ENCODE measurements at places on chromosomes 16 and 17. TPM values are rescaled to one million over a fixed set of nuclear protein-coding genes. Genes with fewer than 3 reads are reported as not detected.

The IL34 gene
- polyA plus RNA-seq, result 3.1 TPM

The ZDHHC1 gene
- polyA plus RNA-seq, result 1.4 TPM

GRCh38 chr16:4500272-4500671 is 24.1 kb downstream of the HMOX2 start:
- no peak for DNase-seq

DNA sequence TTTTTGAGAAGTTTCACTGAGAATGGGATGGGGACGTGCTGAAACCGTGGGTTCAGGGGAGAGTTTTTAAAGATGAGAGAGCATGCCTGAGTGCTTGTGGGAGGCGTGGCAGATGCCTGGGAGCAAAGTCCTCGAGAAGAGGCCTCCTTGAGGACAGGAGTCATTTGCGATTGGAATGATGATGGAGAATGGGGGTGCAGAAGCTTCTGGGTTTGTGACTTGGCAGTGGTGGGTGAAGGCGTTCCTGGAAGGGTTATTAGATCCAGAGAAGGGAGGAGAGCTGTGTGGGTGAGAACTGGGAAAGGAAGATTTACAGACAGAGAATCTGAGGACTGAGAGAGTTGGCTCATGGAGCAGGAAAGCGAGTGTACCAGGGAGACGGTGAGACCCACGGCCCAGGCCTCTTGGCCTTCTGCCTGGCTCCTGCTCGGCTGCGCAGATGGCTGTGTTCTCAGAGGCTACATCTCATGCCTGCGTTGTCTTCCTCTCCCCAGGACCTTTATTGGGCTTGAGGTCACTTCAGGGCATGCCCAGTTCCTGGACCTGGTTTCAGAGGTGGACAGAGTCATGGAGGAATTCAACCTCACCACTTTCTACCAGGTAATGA is 8.6 kb upstream of the MMP15 start:
- DNase-seq, result no peak

DNA sequence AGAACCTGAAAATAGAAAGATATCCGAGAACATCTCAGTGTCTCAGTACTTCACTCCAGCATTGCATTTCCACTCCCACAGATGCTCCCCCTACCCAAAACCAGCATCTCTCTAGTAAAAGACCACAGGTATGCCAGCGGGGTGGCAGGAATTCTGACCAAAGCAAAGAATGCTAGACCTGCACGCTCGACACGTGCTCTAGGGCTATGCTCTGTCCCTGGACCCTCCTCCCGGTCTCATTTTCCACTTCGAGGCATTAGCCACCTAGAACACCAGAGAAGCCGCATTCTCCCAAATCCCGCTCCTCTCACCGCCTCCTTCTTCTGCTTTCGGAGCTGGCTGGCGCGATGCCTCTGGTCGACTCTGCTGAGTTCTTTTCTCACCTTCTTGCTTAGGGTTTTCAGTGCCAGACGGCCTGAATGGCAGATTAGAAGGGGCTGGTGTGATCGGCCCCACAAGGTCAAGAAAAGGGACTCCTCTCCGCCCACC is 487 bp downstream of the TSR1 start:
- peak; percentile 62 for DNase-seq

GRCh38 chr16:11668623-11669379 is 546 bp downstream of the SNN start:
- DNase-seq, result peak; percentile 72

DNA sequence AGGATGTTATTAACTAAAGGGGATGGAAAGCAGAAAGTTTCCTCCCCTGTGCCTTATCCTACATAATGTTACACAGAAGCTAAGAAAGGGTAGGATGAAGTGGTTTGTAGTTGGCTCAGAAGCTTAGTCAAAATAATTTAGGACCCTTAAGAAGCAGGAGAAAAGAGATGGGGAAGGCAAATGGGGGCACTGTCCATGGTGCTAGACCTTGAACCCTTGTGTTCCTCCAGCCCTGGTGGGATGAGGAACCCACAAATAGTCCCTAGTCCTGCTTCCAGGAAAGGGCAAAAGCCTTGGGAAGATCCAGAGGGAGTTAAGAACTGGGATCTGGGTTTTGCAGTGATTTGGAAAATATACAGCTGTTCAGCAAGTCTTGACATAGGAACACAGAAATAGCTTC is 54.5 kb downstream of the SLC5A11 start:
- DNase-seq, result peak; percentile 29

DNA sequence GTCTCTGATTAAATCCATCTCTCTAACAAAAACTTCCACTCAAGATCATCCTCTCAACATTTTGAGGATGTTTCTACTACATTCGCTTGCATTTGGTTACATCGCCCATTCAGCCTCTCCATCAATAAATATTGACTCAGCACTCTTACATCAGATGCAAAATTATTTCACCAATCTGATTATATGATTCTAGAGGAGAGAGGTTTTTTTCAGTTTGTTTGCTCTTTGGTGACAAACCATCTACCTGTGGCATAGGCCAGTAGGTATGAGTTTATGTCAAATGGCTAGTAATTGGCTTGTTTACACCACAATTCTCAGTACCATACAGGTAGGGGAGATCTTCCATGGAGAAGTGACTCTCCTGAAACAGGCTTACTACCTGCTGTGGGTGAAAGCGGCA is 52.3 kb downstream of the TOX3 start:
- no peak for DNase-seq

DNA sequence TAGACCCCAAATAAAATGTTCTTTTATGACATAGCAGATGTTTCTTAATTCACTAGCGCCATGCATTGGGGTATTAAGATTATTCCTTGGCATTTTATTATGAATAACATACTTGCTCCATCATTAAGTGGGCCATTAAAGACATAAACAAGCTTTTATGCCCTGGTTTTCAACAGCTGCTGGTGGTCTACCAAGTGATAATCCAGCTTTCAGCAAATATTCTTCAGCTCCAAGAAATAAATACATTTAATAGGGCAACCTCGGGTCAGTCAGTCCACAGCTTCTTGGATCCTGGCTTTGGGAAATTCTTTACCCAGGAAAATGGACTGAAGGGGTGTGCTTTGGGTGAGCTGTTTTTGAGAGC is 217.3 kb upstream of the IRX3 start:
- DNase-seq, result no peak

DNA sequence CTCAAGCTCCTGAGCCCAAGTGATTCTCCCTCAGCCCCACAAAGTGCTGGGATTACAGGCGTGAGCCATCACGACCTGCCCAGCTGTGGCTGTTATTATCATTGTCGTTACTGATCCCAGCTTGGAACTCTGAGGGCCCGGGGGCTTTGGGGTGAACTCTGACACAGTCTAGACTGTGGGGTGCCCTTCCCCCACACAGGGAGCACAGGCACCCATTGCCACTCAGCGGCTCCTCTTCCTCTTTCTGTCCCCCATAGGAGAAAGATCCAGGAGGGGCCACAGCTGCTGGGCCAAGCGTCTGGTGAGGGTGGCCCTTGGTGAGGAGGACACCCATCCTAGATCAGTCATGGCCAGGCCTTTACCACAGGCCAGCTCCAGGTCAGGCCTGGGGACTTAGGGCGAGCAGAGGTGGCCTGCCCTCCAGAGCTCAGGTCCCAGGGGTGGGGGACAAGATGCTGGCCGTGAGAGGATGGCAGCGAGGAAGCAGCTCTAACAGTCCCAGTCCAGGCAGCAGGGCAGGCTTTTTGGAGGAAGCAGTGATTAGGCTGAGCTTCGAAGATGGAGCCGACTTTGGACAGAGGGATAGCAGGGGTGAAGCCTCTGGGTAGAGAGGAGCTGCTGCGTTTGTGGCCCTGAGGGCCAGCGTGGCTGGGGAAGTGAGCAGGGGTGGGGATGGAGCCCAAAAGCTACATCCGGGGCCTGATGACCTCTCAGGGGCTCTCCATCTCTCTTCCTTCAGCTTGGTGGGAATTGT is 24.7 kb downstream of the TMEM235 start:
- no peak for DNase-seq

- peak; percentile 72 for DNase-seq
These were observed 54.3 kb upstream of the CNTNAP4 start for GRCh38 chr16:76222853-76223252.

GRCh38 chr16:3028716-3029319 is 5.0 kb downstream of the THOC6 start:
- DNase-seq, result peak; percentile 42
